ENCODE measurements at places on chromosomes 3 and 15.

GRCh38 chr15:83380059-83380458, 67.1 kb upstream of the SH3GL3 start:
- DNase-seq: no peak

DNA sequence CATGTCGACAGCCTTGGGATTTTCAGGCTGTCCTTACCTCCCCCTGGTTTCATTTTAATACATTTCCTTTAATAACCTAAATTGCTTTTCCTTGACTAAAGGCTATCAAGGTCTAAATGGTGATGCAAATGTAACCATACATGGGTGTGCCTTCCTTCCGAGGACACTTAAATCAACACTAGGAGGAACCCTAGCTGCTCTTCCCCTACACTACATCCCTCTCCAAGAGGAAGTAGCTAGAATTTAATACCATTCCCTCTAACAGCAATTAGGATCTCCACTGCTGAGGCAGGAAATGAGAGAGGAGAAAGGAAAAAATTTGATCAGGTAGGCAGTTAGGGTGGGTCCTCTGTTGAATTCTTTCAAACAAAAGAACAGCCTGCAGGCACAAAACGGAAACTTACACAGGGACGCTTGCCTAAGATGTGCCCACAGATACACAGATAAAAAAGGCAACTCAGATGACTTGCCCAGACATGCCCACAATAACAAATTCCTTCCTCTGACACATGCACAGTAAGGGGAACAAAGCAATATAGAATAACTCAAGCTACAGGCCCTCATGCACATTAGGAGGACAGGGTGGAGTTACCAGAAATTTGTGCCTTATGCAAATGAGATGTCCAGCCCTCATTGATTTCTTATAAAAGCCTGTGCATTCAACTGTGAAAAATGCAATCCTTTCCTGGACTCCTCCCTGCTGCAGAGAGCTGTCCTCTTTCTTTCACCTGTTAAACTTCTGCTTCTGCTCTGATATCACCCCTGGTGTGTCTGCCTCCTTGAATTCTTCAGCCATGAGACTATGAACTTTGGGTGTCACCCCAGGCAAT, 1024.4 kb upstream of the CADM2 start:
- DNase-seq: no peak

DNA sequence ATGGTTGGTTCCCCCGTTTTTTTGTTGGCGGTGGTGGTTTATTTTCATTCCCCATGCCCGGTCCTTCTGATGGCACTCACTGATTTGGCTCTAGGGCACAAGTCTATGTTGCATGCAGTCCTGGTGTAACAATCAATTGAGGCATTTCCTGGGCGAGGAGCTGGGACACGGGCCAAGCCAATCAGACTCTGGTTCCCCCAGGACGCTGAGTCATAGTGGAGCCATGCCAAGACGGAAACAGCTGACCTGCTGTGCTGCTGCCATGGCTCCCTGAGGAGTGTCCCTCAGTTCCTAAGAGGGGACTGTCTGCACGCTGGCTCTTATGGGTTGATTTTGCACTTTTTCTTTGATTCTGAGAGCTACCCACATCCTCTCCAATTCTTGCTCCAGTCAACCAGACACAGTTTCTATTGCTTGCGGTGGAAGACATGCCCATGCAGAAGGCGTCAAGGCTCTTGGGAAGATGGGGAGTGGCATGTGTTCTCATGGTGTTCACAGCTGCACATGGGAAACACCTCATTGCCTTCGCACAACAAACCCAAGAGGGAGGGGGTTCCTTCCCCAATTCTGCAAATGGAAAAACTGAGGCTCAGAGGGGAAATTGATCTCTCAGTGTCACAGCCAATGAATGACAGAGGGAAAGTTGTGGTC, 28.3 kb upstream of the ALDH1L1 start:
- DNase-seq: no peak

DNA sequence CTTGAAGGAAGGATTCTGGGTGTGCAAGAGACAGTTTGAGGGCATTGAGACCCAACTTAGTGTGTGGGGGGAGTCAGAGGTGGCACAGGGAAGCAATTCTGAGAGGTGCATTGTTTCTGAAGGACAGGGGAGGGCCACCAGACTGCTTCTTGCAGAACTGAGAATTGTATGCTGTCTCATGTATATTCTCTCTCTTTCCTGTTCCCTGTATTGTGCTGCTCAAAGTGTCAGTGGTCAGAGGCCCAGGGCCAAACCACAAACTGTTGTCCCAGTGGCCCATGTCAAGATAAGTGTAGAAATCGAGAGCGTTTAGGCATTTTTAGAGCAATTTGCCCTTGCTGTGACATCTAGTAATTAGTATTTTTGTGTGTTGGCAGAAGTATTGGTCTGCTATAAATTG, 567.1 kb downstream of the EDEM1 start:
- DNase-seq: no peak

DNA sequence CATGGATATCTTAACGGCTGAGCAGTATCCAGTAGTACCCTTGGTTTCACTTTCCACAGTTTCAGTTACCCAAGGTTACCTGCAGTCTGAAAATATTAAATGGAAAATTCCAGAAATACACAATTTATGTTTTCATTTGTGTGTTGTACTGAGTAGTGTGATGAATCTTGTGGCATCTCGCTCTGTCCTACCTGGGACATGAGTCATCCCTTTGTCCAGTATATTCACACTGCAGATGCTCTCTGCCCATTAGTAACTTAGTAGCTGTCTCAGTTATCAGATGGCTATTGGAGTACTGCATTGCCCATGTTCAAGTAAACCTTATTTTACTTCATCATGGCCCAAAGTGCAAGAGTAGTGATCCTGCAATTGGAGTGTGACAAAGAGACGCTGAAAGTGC, 26.1 kb downstream of the GASK1A start:
- DNase-seq: no peak

- no peak for DNase-seq
Measured at GRCh38 chr3:100776746-100777145, 67.5 kb downstream of the TFG start.

DNA sequence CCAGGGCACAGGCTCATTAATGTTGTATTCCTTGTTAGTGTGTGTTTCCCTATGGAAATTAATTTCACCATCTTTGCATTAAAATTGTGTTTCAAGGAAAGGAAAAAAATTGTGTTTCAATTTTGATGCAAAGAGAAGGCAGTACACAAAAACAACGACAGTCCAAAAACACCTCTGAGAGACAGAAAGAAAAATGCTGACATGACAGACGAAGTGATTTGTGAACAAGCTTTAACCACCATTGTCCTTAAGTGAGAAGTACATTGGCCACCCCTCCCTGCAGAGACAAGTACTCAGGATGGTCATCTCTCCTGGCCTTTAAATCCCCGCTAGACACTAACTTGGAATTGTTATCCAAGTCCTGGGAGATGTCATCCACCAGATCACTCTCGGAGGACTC, 50.2 kb upstream of the MTMR10 start:
- DNase-seq: no peak

GRCh38 chr3:12782172-12782815, 14.2 kb upstream of the CAND2 start:
- DNase-seq: no peak

- no peak for DNase-seq
Measured at GRCh38 chr15:39411102-39411989, 169.5 kb upstream of the THBS1 start.

- no peak for DNase-seq
Measured at GRCh38 chr3:21664996-21665395, 86.0 kb downstream of the ZNF385D start.

Measured in activated CD4-positive, CD25-positive, alpha-beta regulatory T cell (primary cell).